ENCODE measurements at places on chromosomes 6 and 20. TPM values are rescaled to one million over a fixed set of nuclear protein-coding genes. Genes with fewer than 3 reads are reported as not detected.

Gene UNC5CL
- total RNA-seq: 0.14 TPM

Gene ISM1
- 0.09 TPM for total RNA-seq

Gene MROH8
- 0.74 TPM for total RNA-seq

Gene LTA
- total RNA-seq: not detected

Gene LST1
- 0.37 TPM for total RNA-seq

Gene MRAP2
- total RNA-seq: 3.1 TPM

Gene C2
- total RNA-seq: not detected

Gene DTNBP1
- total RNA-seq: 13.6 TPM

Gene RIPOR3
- 0.68 TPM for total RNA-seq

Gene GPSM3
- total RNA-seq: 3.1 TPM

Gene TAAR6
- not detected for total RNA-seq

Gene POU5F1
- total RNA-seq: 0.68 TPM

Gene MLN
- total RNA-seq: not detected

Gene BICRAL
- total RNA-seq: 6.8 TPM

Gene METTL24
- total RNA-seq: not detected

Gene PDYN
- not detected for total RNA-seq

Gene RCAN2
- total RNA-seq: 0.34 TPM

Gene TFAP2D
- not detected for total RNA-seq

Gene LBP
- total RNA-seq: 0.05 TPM

Gene PTPRT
- not detected for total RNA-seq

Gene KIAA0408
- total RNA-seq: not detected

Gene DPPA5
- total RNA-seq: not detected

Gene PET117
- 10.4 TPM for total RNA-seq

Gene FAM83D
- total RNA-seq: 23.5 TPM

Gene SMPD2
- 12.6 TPM for total RNA-seq

Gene FOXA2
- not detected for total RNA-seq

Gene ENPP3
- 0.19 TPM for total RNA-seq

All from dermis blood vessel endothelial cell (primary cell).